ENCODE measurements at places on chromosomes 4 and X.

- no peak for DNase-seq
Measured at GRCh38 chr4:186644311-186644638, 79.4 kb downstream of the FAT1 start.

DNA sequence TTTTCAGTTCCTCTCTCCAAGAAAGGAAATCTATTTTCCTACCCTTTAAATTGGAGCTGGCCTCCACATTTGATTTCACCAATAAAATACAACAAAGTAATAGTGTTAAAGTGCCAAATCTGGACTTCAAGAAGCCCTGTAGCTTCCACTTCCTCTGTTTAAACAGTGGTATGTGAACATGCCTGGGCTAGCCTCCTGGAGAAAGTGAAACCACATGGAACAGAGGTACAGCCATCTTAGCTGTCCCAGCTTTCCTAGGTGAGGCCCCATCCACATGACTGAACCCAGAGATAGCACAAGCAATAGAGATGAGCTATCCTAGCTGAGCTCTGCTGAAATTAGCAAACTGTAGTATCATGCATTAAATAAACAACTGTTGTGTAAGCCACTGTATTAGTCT is 131.8 kb upstream of the VCX start:
- DNase-seq, result no peak

GRCh38 chr4:145934434-145935047 is 4.1 kb downstream of the ZNF827 start:
- DNase-seq, result no peak

GRCh38 chr4:86536151-86536550 is 58.0 kb upstream of the PTPN13 start:
- no peak for DNase-seq

DNA sequence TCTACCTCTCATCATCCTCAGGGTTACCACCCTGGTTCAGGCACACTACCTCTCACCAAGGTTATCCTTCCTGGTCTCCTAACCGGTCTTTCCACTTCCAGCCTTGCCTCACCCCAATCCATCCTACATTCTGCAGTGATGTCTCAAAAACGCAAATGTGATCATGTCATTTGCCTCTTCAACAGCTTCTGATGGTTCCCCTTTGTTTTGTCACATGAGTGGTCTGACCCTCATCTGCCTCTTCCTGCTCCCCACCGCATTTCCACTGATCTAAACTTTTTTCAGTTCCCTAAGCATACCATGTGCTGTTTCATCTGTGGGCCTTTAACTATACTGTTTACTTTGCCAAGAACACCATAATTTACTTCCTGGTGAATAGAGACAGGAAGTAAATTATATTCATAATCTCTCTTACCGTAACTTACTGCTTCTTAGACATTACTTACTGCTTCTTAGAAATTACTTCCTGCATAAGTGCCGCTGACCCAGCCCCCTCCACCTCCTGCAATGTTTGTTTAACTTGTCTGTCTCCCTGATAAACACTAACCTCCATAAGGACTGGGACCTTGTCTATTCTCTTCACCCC is 27.1 kb upstream of the NSUN7 start:
- DNase-seq, result no peak

GRCh38 chrX:69278031-69278687 is 112.9 kb upstream of the PJA1 start:
- no peak for DNase-seq

DNA sequence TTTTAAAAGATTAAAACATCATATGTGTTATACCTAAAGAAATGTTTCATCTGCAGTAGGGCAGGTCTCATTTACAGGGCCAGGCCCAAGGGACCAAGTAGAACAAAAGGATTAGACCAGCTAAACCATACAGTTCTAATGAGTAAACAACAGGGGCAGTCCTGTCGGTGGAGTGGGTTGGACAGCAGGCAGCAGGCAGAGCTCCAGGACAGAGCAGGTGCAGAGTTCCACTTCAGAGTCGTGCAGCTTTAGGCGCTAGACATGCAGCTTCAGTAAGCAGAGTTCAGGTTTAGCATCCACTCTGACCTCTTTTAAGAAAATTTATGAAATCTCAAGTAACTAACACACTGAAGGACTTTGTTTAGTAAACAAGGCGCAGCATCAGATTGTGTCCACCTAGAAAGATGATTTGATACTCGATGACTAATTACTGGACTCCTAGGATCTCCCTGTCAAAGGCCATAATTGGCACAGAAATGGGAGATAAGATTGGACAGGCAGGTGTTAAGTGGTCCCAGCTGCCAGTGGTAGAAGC is 487.7 kb upstream of the INTU start:
- DNase-seq, result no peak

DNA sequence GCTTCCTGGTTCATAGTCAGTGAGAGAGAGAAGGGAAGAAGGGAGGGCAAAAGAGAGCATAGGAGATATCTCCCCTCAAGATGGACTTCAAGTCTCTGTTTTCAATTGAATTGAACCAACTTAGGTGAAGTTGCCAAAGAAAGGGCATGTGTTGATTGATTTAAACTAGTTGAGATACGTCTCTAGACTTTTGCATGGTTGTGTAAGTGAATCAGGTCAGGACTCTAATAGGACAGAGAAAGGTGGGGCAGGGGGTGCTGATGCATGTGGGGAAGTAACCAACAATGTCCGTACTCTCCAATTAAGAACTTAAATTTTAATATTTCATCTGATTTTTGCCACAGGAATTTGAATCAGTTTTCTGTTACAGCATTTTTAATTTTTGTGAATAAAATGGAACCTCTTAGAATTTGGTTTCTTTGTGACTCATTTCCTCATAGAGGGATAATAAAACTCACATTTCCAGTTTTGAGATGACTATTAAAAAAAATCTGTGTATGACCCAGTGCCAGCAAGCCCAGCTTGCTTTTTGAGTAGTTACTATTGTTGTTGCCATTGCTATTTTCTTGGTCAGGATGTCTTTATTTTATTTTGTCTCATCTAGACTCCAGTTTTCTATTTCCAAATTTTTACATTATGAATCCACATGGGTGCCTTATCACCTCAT is 37.3 kb downstream of the SLIT2 start:
- no peak for DNase-seq

DNA sequence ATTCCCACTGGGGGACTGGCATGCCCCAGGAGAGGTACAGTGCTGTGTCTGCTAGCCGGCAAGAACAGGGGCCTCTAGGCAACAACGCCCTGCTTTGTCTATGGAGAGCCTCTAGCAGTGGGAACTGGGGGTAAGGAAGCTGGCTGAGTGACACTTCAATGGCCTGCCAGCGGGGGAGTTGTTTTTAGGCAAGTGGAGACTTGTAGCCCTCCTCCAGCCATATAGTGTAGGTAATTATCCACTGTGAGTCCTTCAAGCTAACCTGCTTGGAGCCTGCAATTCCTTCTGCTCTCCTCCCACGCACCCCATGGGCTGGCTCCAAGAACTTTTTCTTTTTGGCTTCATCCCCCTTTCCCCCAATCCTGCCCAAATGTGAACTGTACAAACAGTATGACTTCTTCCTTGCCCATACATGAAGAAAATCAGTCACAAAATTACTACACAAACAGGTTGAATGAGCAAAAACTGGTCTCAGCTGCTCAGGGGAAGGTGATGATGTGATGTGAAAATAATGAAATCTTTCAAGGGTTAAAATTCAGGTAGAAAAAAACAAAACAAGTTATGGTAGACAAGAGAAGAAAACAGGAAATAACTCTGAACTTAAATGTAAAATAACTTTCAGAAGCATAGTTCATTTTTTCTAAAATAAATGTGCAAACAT is 33.1 kb downstream of the LEF1 start:
- DNase-seq, result no peak

DNA sequence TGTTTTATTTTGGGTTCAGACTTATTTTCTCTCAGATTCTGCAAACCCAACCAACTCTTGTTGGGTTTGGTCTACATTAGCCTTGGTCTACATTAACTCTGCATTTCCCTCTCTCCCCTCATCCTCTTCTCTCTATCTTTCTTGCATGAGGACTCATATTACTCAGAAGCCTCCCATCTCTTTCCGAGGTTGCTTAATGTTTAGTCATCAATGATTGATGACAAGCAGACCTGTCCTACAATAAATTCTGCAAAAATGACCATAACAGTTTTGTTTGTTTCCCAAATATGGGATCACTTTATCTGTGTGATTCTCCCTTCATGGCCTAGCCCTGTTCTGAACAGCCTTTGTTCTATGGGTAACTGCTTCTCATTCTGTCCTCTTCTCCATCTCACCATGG is 75.2 kb downstream of the GABRB1 start:
- no peak for DNase-seq

DNA sequence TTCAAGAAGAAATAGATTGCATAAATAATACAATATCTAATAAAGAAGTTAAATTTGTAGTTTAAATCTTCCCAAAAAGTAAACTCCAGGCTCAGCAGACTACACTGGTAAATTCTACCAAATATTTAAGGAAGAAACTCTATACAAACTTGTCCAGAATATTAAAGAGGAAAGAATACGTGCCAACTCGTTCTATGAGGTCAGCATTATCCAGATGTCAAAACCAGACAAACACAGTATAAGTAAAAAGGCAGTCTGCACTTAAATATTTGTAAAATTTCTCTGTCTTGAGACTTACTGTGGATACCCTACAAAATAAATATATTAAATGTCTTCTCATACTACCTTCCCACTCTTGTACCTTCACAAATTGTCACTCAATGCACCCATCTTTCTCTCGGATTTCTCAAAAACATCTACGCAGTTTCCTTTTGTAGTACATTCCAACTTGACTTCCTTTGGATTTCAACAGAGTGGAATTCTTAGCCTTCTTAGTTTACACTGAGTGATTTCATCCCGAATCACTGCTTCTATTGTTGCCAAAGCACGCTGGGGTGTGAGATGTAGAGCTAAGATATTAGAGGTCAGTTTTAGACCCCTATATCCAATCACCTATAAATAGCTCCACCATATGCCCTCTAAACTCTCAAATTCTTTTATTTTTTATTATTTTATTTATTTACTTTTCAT is 71.6 kb upstream of the MAB21L2 start:
- no peak for DNase-seq

GRCh38 chr4:3868211-3869173 is 102.3 kb downstream of the ADRA2C start:
- no peak for DNase-seq

- no peak for DNase-seq
Measured at GRCh38 chr4:141002323-141002805, 130.9 kb downstream of the RNF150 start.

- no peak for DNase-seq
Measured at GRCh38 chrX:124717537-124717936, 371.2 kb downstream of the SH2D1A start.

- DNase-seq, result no peak
Measured at GRCh38 chr4:634599-634985, 9.2 kb downstream of the PDE6B start.

- DNase-seq, result no peak
Measured at GRCh38 chr4:114870987-114871386, 242.4 kb downstream of the NDST4 start.

GRCh38 chr4:165874791-165875371 is 1.8 kb downstream of the TLL1 start:
- no peak for DNase-seq

- DNase-seq, result no peak
Measured at GRCh38 chrX:40263014-40263560, 165.3 kb upstream of the BCOR start.

DNA sequence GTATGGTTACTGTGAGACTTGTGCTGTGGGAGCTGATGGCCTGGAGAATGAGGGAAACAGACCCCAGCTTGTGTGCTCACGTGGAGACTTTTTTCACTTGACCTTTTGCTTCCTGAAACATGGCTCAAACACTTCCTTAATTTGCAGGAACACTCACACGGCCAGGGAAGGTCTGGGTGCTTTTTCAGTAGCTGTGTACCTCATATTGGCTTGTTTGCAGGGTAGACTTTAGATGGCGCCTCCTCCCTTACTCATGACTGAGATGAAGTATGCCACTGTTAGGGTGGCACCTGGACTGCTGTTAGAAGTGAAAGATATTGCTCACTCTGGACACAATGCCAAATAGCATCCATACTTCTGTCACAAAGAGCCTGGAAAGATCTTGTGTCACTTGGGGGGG is 75.7 kb upstream of the WDR1 start:
- no peak for DNase-seq

DNA sequence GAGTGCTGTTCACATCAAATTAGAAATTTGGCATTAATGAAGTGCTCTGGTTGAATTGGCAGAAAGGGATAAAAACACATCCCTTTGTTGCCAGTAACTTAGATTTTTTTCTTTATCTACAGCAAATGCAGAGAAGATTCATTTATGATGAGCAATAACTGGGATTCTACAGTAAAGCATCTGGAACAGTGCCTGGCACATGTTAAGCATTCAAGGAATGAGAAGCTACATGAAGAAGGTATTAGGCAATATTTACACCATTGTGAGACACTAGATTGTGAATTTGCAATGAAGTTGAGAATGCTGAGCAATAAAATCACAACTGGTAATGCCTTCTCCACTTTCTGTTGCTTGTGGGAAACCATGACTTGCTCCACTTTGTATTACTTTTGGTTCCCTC is 33.5 kb downstream of the PCDH19 start:
- DNase-seq, result no peak

GRCh38 chr4:104591510-104591911 is 96.8 kb upstream of the CXXC4 start:
- no peak for DNase-seq

DNA sequence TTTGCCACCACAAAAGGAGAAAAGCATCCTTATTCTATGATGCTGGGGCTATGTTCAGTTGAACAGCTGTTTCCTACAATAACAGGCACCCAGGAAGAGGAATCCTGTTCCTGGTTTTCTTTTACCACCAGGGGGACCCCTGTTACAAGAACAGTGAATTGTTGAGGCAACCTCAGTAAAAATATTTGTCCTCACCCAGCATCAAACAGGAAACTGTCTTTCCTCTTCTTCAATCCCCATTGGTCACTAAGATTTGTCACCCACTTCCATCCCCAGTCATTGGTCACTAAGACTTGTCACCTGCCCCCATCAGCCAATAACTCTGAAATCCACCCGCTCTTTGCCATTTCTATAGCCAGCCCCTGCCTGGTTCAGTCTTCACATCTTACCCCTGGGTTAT is 143.5 kb upstream of the GALNT7 start:
- DNase-seq, result no peak

DNA sequence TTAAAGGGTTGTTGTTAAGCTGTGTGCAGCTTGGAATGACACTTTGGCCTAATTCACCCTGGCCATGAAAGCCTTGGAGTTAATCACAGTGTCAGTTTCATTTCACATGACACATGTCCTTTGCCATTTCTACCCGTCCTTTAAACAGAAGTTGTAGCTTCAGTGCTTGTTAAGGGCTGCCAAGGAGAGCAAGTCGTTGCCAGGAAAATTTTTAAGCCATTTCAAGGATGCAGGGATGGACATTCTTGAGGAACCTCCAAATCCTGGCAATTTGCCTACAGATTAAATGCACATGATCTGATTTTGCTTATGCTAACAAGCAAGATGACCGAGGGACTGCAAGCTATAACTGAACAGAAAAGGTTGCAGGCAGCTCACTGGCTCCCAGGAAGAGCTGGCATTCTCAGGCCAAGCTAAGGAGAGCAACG is 40.5 kb downstream of the SETD7 start:
- DNase-seq, result no peak

- no peak for DNase-seq
Measured at GRCh38 chr4:18945464-18945863, 923.9 kb upstream of the LCORL start.

- DNase-seq, result no peak
Measured at GRCh38 chrX:24590111-24590510, 57.0 kb downstream of the PCYT1B start.

GRCh38 chrX:19750783-19751467 is 136.5 kb downstream of the SH3KBP1 start:
- no peak for DNase-seq

GRCh38 chr4:73053076-73053475 is 16.4 kb downstream of the COX18 start:
- DNase-seq, result no peak

GRCh38 chrX:149097786-149098185 is 407.3 kb downstream of the IDS start:
- DNase-seq, result no peak

Measured in activated T-cell treated with anti-CD3 and anti-CD28 coated beads, Interleukin-2, amount 50 U/mL, for 4 hours (primary cell).